ENCODE measurements at places on chromosomes 1 and 21.

GRCh38 chr21:43190544-43190943 is 21.7 kb downstream of the CRYAA start:
- no peak for DNase-seq

- DNase-seq, result no peak
These were observed 1217.8 kb upstream of the ADGRL2 start for GRCh38 chr1:80582980-80583379.

GRCh38 chr1:56446531-56447098 is 132.7 kb downstream of the PLPP3 start:
- DNase-seq, result peak; percentile 65

DNA sequence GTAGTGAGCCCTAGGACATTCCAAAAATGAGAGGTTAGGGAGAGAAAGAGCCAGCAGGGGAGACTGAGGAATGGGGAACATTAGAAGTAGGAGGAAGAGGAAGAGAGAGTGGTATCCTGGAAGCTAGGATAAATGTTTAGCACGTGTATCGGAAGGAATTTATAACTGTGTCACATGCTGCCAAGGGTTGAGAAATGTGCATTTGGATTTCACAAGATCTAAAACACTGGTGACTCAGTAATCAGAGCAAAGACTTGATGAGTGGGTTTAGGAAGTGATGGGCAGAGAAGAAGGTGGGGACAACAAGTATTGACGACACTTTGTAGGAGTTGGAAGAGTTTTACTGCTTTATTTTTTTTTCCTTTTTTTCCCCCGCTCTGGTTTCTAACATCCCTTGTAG is 193.9 kb downstream of the FMN2 start:
- DNase-seq, result no peak

DNA sequence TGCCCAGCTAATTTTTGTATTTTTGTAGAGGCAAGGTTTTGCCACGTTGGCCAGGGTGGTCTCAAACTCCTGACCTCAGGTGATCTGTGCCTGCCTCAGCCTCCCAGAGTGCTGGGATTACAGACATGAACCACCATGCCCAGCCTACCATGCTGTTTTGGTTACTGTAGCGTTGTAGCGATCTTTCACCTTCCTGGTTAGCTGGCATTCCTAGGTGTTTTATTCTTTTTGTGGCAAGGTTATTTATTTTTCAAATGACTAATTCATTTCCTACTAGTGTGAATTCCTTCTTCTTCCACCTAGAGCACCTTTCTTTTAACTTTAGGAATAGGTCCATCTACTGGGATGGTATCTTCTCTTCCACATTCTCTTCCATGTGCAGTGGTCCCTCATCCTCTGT is 29.3 kb downstream of the TMEM200B start:
- DNase-seq, result no peak

DNA sequence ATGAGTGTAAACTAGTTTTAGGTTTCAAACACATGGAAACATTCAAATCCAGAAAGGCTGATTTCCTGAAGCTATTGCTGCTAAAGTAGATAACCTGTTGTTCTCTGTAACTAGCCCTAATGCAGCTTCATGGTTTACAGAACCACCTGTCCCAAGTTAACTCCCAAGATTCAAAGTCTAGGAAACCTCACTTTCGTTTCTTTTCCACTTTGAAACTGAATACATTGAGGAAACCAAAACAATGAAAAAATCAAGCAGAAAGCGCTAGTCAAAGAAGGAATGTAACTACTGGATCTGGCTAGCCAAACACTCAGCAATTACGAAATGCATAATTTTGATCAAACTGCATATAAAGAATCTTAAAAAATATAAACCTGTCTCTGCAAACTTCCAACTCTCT is 17.8 kb downstream of the SLC16A1 start:
- no peak for DNase-seq

DNA sequence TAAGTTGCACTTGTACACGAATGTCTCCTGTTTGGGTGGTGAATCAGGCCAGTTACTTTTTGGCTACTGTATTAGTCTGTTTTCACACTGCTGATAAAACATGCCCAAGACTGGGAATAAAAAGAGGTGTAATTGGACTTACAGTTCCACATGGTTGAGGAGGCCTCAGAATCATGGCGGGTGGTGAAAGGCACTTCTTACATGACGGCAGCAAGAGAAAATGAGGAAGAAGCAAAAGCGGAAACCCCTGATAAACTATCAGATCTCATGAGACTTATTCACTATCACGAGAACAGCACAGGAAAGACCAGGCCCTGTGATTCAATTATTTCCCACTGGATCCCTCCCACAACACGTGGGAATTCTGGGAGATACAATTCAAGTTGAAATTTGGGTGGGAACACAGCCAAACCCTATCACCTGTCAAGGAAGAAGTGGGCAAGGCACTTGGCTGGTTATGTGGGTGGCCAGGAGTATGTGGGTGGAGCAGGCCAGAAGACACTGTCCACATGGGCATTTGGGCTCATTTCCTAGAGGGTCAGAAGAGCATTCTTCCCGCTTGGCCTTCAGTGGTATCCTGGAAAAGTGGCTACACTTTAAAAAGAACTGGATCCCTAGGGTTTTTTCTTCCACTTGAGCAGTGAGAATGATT is 228.8 kb downstream of the HHAT start:
- DNase-seq, result no peak

DNA sequence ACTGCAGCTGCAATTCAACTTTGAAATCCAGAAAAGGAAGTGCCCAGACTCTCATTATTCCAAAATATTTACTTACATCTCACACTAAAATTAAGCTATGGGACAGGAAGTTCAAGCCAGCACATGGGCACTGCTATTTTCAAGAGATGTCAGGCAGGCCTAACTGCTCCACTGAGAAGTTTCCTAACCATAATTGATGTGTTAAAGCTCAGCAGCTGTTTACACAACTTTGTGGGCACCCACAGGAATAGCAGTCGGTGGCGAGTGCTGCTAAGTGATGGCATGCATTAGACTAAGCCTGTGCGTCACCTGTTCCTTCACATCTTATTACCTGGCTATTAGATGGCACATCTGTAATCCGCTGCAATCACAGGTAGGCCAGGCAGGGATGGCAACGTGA is 303.3 kb upstream of the DAB1 start:
- no peak for DNase-seq

DNA sequence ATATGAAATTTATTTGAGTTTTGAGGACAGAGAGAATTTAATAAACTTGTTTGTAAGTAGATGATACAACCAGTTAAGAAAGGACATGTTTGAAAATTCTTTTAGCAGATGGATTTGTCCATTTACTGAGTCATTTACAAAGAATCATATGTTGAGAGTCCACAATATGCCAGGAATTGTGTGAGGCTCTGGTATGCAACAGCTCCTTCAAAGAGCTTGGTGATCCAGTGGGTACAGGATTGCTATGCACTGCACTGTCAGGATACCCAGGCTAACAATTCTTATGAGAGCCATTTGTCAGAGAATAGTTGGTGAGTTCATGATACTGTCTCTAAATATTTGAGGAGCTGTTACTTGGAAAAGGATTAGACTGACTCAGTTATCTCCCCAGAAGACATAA is 11.0 kb downstream of the DNM3 start:
- no peak for DNase-seq

DNA sequence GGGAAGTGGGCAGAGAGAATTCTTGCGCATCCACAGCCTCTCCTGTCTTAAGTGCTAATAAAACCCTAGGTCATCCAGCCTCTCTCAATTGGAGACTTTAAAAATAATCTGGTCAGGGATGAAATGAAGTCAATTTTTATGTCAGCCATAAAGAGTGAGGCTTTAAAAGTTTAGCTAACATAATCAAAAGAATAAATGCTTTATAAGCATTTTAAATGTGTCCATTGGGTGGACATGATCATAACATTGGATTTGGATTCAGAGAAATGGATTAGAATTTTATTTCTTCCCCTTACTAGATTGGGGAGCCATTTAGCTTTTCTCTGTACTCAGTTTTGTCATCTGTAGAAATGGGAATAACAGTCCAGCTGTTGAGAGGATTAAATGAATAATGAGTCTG is 55.5 kb downstream of the PGM1 start:
- DNase-seq, result no peak

DNA sequence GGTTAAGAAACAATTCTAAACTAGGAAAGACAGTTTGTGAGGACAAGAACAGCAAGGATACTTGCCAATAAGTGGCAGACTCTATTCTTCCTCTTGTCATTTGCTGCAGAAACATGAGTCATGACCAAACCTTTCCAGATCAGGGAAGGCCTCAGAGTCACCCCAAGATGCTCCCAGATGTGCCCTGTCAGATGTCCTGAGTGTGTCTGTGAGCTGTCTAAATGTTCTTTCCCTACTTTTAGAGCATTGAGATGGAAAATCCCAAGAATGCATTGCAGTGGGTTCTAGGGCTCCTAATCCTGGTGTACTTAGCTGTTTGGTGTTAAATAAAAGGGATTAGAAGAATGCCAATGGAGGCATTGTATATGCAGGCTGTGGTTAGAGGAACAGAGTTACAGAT is 57.5 kb upstream of the KIAA0040 start:
- no peak for DNase-seq

GRCh38 chr21:42687796-42688195 is 34.4 kb downstream of the PDE9A start:
- no peak for DNase-seq

GRCh38 chr1:85224734-85225623 is 24.2 kb upstream of the SYDE2 start:
- DNase-seq, result peak; percentile 39

All from left ventricle myocardium superior (tissue), 1 donor.